Smooth muscle cell of bladder (primary cell): ENCODE measurements at places on chromosomes 7 and 10. TPM values are rescaled to one million over a fixed set of nuclear protein-coding genes. Genes with fewer than 3 reads are reported as not detected.

Gene ACTL6B
- total RNA-seq = not detected in 2 replicates

Gene CPA1
- total RNA-seq = 0.09 and 0.28 TPM in 2 replicates

Gene ELOVL3
- 0.85 and 1.2 TPM in 2 replicates for total RNA-seq

Gene HECW1
- total RNA-seq = 3.1 and 3.8 TPM in 2 replicates

Gene TMEM229A
- total RNA-seq = not detected in 2 replicates

Gene CLIP2
- total RNA-seq = 41.8 and 51.7 TPM in 2 replicates

Gene TRIM50
- not detected in 2 replicates for total RNA-seq

Gene ST8SIA6
- not detected in 2 replicates for total RNA-seq

Gene STAG3
- total RNA-seq = 0.28 TPM in 2 replicates

Gene SKAP2
- total RNA-seq = 6.0 and 8.5 TPM in 2 replicates

Gene NAT16
- not detected in 2 replicates for total RNA-seq

Gene HTR7
- 0.92 and 2.4 TPM in 2 replicates for total RNA-seq

Gene AKR1E2
- 6.5 and 13.9 TPM in 2 replicates for total RNA-seq

Gene OR2A5
- not detected in 2 replicates for total RNA-seq

Gene NXPH1
- not detected in 2 replicates for total RNA-seq

Gene PLXNA4
- total RNA-seq = 0.28 and 1.6 TPM in 2 replicates

Gene VSTM4
- 5.8 and 9.1 TPM in 2 replicates for total RNA-seq

Gene HOXA10
- total RNA-seq = 6.5 and 11.8 TPM in 2 replicates

Gene PLAU
- 36.7 and 143 TPM in 2 replicates for total RNA-seq

Gene GIMAP1
- under 0.01 TPM in 2 replicates for total RNA-seq

Gene INMT
- 13.4 and 21.8 TPM in 2 replicates for total RNA-seq

Gene CPED1
- 38.9 and 40.5 TPM in 2 replicates for total RNA-seq

Gene MKX
- 0.28 and 0.57 TPM in 2 replicates for total RNA-seq

Gene FGFR2
- total RNA-seq = 0.09 and 0.71 TPM in 2 replicates

Gene LRWD1
- 12.9 and 15.8 TPM in 2 replicates for total RNA-seq

Gene SLC29A4
- 3.8 and 5.7 TPM in 2 replicates for total RNA-seq

Gene CABCOCO1
- total RNA-seq = 0.83 and 1.6 TPM in 2 replicates

Gene AKR1C8
- total RNA-seq = not detected in 2 replicates

Gene HIPK2
- total RNA-seq = 5.4 and 6.6 TPM in 2 replicates

Gene AKR1D1
- total RNA-seq = not detected in 2 replicates

Gene ZPBP
- not detected in 2 replicates for total RNA-seq

Gene PLAC9
- total RNA-seq = 12.3 and 18.9 TPM in 2 replicates

Gene FEZF1
- not detected in 2 replicates for total RNA-seq

Gene CHAT
- total RNA-seq = not detected in 2 replicates

Gene MMRN2
- 1.7 and 1.8 TPM in 2 replicates for total RNA-seq

Gene GTPBP4
- 34.0 and 46.1 TPM in 2 replicates for total RNA-seq

Gene PAX4
- total RNA-seq = not detected in 2 replicates

Gene CRTAC1
- not detected in 2 replicates for total RNA-seq

Gene SH2D4B
- not detected in 2 replicates for total RNA-seq

Gene COBL
- 0.09 and 0.28 TPM in 2 replicates for total RNA-seq

Gene CNNM1
- total RNA-seq = 0.09 and 0.14 TPM in 2 replicates

Gene EEF1AKMT2
- total RNA-seq = 17.6 and 19.9 TPM in 2 replicates

Gene CLDN4
- total RNA-seq = 0.14 and 1.5 TPM in 2 replicates

Gene EXOC6
- 14.9 and 19.9 TPM in 2 replicates for total RNA-seq

Gene GRK5
- 29.8 and 42.1 TPM in 2 replicates for total RNA-seq

Gene ACSM6
- not detected in 2 replicates for total RNA-seq

Gene HMX3
- not detected in 2 replicates for total RNA-seq

Gene FBXL13
- 2.3 and 3.1 TPM in 2 replicates for total RNA-seq

Gene OR2A25
- not detected in 2 replicates for total RNA-seq

Gene LLCFC1
- total RNA-seq = not detected in 2 replicates

Gene TEX47
- not detected in 2 replicates for total RNA-seq

Gene NPFFR1
- under 0.01 TPM in 1 of 2 replicates, not detected in the other for total RNA-seq

Gene TMEM176A
- total RNA-seq = 1.1 and 70.8 TPM in 2 replicates
